Neuronal stem cell (in vitro differentiated cells): ENCODE measurements at places on chromosomes 13 and 19.

DNA sequence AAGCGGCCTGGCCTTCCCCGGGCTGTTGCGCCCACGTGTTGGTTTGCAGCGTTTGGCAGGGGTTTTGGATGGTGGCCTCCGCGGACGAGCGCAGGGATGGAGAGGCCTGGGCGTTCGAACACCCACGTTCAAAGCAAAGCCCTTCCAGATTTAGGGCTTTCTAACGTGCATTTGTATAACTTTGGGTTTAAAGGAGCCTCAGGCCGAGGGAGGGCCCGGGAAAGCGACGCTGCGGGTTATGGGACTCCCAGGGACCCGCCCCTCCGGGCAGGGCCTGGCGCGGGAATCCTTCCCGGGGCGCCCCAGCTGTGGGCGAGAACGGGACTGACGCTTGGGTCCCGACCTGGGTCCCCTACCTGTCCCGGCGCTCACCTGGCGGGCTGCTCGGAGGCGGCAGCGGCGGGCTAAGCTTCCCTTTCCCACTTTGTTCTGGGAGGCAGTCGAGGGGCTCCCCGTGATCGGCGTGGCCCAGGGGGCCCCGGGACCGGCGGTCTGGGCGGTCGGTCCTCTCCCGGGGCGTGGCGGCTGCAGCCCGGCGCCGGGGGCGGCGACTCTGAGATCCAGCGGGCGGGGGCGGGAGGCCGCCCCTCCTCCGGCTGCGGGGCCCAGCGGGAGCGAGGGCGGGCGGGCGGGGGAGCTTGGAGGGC is at the start of gene FBXO17:
TSS of gene FBXO17 (minus strand) at position 529 of the 647 bp plus-strand sequence. CDS start 25,423 bp downstream, outside the sequence.
- peak; percentile 50 for DNase-seq

DNA sequence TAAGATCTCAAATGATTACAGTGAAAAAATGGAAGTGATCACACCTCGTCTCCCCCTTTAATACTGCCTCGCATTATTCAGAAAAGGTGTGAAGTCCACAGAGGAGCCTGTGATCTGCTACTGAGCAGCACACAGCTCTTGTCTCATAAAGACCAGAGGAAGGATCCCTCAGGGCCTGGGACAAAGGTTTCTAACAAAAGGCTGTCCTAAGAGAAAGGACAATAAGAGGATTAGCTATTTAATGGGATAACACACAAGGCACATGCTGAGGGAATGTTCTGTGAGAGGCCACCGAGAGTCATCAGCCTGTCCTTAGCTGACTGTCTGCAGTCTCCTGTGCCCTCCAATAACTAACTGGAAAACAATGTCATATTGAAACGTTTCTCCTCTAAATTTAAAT is 26.7 kb downstream of the EBPL start:
- DNase-seq, result peak; percentile 63

GRCh38 chr19:46616631-46617322 is 8.1 kb downstream of the PTGIR start:
- no peak for DNase-seq

DNA sequence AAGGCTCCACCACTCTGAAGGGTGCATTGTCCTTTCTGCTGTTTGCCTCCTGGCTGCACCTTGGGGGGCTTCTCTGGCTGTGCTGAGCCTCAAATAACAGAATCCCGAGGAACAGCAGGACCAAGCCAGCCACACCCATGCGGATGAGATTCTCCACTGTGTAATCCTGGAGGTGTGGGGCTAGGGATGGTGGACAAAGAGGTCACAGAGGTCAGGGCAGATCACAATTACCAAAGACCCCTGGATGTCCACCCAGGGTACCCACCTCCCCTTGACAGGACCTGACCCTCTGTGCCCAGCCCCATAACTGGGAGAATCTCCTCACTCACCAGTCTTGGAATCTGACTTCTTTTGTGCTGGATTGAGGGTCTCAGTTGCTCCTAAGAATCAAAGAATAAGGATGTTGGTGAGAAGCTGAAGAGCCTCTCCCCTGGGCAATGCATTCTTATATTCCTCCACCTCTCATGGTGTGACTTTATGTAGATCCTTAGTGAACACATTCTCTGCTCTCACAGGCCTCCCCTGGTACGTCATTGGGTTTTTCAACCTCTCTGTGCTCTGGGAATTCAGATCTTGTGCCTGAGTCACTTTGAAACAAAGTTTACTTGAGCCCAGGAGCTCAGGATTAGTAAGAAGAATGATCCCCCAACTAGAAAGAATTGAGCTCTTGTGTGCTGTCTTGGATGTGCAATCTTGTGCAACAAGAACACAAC is 5.2 kb downstream of the LILRA4 start:
- no peak for DNase-seq

DNA sequence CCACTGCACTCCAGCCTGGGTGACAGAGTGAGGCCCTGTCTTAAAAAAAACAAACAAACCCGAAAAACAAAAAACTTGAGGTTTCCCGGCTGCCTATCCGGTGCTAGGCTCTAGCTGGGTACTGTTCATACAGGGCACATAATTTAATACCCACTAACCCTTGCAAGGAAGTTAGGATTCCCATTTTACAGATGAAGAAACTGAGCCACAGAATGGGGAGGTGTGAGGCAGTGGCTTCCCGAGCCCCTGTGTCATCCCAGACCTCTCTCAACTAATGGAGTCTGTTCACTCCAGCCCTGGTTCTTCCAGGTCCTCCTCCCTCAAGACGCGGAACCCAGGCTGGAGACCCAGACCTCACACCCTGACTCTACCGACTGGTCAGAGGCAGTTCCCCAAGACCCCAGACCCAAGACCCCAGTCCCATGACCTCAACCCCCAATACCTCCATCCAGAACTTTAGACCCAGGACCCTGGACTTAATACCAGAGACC is 576 bp downstream of the APBA3 start:
- no peak for DNase-seq

DNA sequence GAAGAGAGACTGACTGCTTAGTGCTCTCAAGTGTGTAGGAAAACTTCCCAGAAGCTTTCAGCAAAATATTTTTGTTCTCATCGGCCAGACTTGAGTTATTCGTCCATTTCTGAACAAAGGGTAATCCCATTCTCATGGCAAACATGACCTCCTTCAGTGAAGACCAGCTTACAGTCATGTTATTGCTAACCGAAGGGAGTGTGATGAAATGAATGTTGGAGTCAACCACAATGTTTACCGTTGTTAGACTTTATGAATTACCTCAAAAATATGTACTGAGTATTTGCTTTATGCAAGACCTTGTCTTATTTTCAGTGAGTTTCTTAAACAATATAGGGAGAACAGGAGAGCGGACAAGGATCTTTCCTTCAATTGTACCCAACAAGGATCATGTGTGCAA is 228.6 kb downstream of the LMO7 start:
- DNase-seq, result no peak

- DNase-seq, result no peak
These were observed 109.2 kb downstream of the PCDH17 start for GRCh38 chr13:57740719-57741118.

- DNase-seq, result no peak
These were observed 9.8 kb upstream of the USPL1 start for GRCh38 chr13:30607908-30608307.

DNA sequence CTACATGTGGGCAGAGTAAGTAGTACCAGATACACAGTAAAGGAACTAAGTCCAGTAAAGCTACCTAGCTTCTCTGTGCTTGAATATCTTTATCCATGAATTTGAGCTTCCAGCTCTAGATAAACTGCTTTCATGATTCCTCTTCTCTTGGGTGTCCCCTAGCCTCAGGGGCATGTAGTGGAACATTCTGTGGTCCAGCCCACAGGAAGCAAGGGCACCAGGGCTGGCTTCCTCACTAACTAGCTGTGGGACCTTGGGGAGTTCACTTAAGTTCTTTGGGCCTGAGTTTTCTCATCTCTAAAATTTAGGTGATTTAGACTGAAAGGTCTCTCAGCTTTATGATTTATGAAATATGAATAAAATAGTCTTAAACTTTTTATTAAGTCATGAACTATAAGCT is 185.7 kb downstream of the KATNAL1 start:
- no peak for DNase-seq

- no peak for DNase-seq
These were observed 395.8 kb upstream of the KLF12 start for GRCh38 chr13:74530011-74530410.

GRCh38 chr19:54448040-54448773 is 792 bp upstream of the LENG8 start:
- no peak for DNase-seq

- DNase-seq, result no peak
These were observed 494.6 kb downstream of the DCT start for GRCh38 chr13:93984876-93985275.

DNA sequence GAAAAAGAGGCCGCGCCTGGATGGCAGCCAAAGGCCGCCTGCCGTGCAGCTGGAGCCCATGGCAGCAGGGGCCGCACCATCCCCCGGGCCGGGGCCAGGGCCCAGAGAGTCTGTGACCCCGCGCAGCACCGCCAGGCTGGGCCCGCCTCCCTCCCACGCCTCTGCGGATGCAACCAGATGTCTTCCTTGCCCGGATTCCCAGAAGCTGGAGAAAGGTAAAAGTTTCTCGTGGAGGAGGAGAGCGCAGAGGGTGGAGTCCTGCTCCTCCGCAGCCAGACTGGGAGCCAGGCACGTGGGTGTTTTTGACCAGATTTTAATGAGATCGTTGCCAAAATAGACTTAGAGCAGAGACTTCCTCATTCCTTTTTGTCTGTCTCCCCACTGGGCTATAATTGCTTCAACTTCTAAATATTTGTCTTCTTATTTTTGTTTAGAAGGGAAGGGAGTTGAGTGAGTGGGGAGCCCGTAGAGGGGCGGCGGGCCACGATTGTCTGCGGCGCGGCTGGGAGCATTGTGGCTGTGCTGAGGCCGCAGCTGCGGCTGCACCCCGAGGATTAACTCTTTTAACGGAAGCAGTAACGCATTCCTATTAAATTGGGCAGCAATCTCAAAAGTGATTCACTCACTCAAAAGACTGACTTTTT is 22.8 kb upstream of the NDUFS7 start:
- no peak for DNase-seq

- no peak for DNase-seq
These were observed 61.9 kb downstream of the MLLT1 start for GRCh38 chr19:6217752-6218334.

- DNase-seq, result peak; percentile 51
These were observed 20.5 kb downstream of the ZNF114 start for GRCh38 chr19:48290401-48290770.

- no peak for DNase-seq
These were observed 12.3 kb downstream of the SLC7A1 start for GRCh38 chr13:29583073-29583785.

- DNase-seq, result no peak
These were observed 16.8 kb downstream of the ZNF586 start for GRCh38 chr19:57786286-57786685.

- no peak for DNase-seq
These were observed 141.2 kb downstream of the URI1 start for GRCh38 chr19:30083125-30083681.

DNA sequence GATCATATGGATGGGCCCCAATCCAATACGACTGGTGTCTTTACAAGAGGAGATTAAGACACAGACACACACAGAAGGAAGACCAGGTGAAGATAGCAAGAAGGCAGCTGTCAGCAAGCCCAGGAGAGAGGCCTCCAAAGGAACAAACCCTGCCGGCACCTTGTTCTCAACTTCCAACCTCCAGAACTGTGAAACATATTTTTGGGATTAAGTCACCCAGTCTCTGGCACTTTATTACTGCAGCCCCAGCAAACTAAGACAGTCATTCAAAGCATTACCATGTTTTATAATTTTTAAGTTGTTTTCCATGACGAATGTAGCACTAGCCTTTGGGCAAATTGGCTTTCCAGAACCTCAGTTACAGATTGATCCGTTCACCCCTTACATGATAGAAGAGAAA is 11.3 kb downstream of the STARD13 start:
- DNase-seq, result no peak

DNA sequence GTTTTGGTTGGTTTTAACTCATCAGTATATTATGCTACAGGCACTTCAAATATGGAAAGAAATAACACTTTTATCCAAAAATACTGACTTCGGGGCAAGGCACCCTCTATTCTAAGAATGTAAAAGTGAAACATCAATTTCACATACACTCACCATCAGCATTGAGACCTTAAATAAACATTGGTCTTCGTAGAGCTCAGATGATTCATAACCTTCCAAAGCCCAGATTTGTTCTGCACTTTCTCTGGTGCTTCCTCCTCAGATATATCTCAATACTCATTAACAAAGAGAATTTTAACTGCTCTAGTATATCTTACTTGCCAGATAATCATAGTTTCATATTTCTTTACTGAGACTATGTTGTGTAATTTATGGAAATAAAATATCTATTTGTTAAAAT is 794.3 kb downstream of the LIG4 start:
- no peak for DNase-seq

DNA sequence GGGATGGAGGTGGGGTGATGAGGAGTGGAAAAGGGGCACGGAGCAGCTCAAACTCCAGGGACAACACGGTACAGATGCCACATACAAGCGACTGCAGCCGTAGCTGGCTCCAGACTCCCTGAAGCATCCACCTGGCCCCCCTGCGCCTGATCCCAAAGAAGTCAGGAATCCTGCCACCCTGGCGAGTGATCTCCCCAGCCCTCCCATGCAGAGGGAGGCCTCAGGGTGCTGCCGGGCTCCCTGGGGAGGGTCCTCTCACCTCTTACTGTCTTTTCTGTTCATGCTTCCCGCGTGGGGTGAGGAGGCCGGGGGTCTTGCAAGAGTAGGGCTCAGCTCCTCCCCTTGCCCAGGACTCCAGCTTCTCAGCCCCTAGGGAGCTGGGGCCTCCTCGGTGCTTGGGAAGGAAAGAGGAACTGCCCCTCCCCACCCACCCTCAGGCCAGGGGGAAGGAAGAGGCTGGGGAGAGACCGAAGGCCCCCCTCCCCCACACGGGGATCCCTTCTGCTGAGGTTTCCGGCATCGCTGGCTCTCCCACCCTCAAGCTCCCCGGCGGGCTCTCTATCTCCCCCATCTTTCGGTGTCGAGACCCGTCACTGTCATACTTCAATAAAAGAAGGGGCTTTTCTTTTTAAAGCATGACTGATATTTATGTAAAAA is at the start of gene RASGRP4:
TSS of gene RASGRP4 (minus strand) at position 410 of the 657 bp plus-strand sequence. CDS start at position 282, 128 bp downstream.
- DNase-seq, result no peak

- DNase-seq, result peak; percentile 42
These were observed 685 bp downstream of the TCF3 start for GRCh38 chr19:1651568-1652291.

- no peak for DNase-seq
These were observed 22.6 kb downstream of the RASL11A start for GRCh38 chr13:27293076-27293691.

GRCh38 chr19:40466219-40466984 is 399 bp upstream of the SPTBN4 start:
- DNase-seq, result no peak
